Stimulated activated CD8-positive, alpha-beta memory T cell treated with anti-CD3 and anti-CD28 coated beads, Interleukin-15, amount 100 ng/mL, for 24 hours (primary cell): ENCODE measurements at places on chromosomes 2 and 18.

DNA sequence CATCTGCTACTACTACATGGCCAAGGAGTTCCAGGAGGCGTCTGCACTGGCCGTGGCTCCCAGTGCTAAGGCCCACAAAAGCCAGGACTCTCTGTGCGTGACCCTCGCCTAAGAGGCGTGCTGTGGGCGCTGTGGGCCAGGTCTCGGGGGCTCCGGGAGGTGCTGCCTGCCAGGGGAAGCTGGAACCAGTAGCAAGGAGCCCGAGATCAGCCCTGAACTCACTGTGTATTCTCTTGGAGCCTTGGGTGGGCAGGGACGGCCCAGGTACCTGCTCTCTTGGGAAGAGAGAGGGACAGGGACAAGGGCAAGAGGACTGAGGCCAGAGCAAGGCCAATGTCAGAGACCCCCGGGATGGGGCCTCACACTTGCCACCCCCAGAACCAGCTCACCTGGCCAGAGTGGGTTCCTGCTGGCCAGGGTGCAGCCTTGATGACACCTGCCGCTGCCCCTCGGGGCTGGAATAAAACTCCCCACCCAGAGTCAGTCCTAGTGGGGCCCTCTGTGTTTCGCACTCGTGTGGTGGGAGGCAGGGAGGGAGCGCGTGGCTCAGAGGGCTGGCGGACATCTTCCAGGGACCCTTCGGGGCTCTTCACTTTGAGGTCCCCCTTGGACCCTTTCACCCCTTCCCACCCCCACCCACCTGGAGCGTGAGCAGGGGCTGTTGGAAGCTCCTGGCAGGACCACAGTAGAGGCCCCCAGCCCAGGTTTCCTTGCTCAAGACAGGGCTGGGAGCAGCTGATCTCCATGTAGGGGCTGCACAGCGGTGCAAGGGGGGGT lies 5.7 kb downstream of the GPR35 start:
- DNase-seq: no peak

DNA sequence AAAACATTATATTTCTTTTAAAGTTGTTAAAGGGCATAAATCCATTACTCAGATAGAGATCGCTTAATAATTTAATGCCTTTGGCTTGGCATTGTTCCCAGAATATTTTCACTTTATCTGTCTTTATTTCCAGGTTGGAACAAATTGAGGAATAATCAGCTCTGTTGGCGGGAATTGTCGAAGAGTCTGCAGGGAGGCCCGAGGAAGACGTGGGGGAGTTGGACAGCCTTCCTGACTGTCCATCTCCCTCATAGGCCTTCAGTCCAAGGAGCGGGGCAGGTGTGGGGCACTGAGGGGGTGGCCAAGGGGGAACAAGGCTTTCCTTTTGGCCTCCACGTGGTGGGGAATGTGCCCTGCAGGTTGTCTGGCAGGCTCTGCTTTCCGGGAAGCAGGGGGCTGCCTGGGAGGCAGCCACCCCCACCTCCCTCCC lies 179.6 kb downstream of the ZBTB7C start:
- no peak for DNase-seq

GRCh38 chr18:58531236-58531635 lies 97.7 kb downstream of the ALPK2 start:
- no peak for DNase-seq

- no peak for DNase-seq
Measured at GRCh38 chr2:229380101-229380625, 109.1 kb upstream of the PID1 start.

- DNase-seq: no peak
Measured at GRCh38 chr2:46878886-46879285, 36.7 kb downstream of the MCFD2 start.

DNA sequence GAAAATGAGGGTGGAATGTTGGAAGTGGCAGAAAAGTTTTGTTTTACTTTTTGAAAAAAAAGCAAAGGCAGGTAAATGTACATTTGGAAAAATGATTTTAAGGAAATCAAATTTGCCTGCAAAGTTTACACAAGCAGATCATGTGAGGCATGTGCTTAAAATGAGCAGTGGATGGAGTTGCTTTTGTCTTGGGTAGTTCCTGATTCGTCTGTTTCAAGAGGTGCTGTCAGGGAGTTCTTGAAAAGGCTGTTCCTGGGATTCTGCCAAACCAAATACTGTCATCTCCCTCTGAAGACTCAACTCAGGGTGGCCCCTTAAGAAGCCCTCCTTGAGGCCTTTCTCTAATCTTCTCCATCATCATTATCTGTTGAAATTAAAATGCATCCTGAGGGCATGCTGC lies 59.0 kb downstream of the TACR1 start:
- DNase-seq: no peak

- no peak for DNase-seq
Measured at GRCh38 chr2:213726101-213726500, 441.8 kb downstream of the SPAG16 start.

DNA sequence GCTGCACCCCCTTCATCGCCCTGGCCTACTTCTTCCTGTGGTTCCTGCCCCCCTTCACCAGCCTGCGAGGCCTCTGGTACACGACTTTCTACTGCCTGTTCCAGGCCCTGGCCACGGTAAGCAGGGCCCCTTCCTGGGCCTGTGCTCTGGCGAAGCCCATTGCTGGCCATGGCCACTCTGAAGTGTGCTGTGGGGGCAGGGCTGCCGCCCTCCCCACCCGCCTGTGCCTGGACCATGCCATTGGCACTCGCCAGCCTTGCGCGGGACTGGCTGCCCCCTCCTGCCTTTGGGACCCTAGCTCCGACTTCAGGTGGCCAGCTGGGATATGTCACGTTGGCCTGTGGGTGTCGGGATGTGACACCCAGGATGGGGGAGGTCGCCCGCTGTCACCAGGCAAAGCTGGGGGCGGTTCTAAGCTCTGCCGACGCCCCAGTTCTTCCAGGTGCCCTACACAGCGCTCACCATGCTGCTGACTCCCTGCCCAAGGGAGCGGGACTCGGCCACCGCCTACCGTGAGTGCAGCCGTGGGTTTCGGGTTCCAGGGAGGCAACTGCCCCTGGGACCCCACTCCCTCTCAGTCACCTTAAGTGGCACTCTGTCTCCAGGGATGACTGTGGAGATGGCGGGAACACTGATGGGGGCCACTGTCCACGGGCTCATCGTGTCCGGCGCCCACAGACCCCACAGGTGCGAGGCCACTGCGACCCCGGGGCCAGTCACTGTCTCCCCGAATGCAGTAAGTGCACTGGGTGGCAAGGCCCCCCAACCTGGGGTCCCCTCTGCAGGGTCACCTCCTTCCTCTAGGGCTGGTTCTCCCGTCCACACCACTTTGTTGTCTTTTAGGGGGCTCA lies 7.2 kb downstream of the MFSD2B start:
- no peak for DNase-seq

DNA sequence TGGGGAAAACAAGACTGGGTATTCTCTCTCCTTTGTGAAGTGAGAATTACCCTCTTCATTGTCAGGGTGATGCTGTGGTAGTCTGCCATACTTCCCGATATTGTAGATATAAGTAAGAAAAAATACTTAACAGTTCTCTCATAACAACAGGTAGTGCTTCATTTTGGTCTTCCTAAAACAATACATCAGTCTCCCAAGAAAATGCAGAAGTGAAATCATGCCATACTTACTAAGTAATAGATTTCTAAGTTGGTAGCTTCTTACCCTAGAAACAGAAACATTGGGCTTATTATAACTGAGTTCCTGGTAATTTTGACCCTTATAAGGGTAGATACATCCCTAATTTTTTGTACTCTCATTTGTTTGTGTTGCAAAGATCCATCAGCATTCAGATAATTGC lies 460.7 kb upstream of the DCC start:
- no peak for DNase-seq

DNA sequence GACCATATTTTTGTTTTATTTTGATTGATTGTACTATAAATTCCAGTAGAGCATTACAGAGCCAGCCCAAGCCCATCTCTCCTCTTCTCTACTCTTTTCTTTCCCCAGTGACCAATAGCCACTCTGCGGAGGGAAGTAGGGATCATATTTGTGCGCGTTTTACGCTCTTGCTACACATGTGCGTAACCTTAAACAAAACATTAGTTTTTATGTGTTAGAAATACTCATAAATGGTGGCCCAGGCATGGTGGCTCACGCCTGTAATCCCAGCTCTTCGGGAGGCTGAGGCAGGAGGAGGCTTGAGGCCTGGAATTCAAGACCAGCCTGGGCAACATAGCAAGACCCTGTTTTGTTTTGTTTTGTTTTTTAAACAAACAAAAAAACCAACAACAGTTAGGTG lies 31.3 kb downstream of the HPCAL1 start:
- no peak for DNase-seq

DNA sequence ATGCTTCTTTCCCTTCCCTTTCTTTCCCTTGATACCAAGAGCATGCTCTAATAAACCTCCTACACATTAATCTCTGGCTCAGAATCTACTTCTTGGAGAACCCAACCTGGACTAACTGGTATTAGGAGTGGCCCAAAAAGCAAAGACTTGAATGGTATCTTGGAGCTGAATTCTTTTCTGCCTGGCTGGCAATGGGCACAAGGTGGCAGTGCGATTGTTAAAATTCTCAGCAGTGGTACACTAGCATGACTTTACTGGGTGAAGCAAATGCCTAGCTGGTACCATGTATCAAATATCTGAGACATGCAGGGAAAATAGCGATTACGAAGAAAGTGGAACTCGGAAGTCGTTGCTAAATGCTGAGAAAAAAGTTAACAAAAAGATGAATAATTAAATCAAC lies 376.1 kb downstream of the XIRP2 start:
- no peak for DNase-seq

DNA sequence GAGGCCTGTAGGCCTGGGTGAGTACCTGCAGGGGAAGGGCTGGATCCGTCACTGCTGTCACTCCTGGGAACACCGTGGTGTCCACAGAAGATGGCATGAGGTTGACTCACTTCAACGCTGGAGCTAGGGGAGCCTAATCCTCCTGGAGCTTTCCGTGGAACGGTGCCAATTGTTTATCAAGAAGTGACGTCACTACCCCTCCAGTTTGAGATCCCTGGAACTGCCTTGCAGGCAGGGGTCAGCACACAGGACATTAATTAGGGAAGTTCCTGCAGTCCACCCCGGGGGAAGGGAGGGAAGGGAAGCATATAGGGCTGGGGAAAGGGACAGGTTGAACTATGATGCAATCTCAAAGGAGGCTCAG lies 408.6 kb downstream of the GALR1 start:
- DNase-seq: no peak

- DNase-seq: no peak
Measured at GRCh38 chr18:73891572-73892421, 255.8 kb downstream of the FBXO15 start.

- no peak for DNase-seq
Measured at GRCh38 chr2:167939514-167940345, 307.7 kb downstream of the STK39 start.

DNA sequence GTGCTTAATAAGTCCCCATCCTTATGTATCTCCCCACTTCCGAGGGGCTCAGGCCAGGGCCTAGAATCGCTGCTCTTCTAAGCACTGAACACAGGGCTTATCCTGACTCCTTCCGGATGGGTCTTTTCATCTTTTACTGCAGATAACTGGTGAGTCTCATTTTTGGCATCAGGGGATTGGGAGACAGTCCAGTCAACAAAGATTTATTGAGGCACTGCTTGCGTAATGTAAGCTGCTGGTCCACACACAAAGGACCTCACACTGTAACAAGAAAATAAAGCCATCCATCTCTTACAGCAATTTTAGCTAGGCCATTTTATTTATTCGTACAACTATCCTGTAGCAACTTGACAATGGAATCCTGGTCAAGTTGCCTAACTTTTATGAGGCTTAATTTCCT lies 600.5 kb downstream of the CNTNAP5 start:
- no peak for DNase-seq

- no peak for DNase-seq
Measured at GRCh38 chr18:22020127-22020866, 149.1 kb upstream of the GATA6 start.

DNA sequence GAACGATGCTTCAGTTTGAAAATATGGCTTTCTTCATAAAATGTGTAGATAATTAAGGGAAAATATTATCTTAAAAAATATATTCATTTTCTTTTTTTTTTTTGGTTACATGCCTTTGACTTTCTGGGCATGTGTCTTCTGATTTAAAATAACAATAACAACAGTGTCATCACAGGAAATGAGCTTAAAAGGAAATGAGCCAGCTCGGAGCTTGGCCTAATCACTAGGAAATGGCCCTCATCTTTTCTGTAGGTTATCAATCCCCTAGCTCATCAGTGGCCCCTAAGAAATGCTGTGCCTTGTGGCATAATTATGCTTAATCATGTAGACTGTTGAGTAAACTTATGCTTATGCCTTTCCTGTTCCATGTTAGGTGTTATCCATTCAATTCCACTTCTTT lies 141.8 kb upstream of the FHL2 start:
- DNase-seq: no peak

GRCh38 chr2:240628507-240628807 lies 3.2 kb downstream of the GPR35 start:
- no peak for DNase-seq

- DNase-seq: no peak
Measured at GRCh38 chr2:479490-480176, 191.7 kb upstream of the ALKAL2 start.

- peak; percentile 41 for DNase-seq
Measured at GRCh38 chr2:171687287-171688128, at the start of gene DYNC1I2. Gene DYNC1I2, plus strand, starts transcription at chr2:171687469. Its CDS starts 2,687 bp downstream, at chr2:171690156.

GRCh38 chr18:11674119-11674518 lies 14.9 kb upstream of the GNAL start:
- DNase-seq: no peak

- DNase-seq: no peak
Measured at GRCh38 chr2:2698182-2699120, 367.4 kb upstream of the MYT1L start.

GRCh38 chr18:58088691-58089065 lies 44.7 kb downstream of the NEDD4L start:
- no peak for DNase-seq

DNA sequence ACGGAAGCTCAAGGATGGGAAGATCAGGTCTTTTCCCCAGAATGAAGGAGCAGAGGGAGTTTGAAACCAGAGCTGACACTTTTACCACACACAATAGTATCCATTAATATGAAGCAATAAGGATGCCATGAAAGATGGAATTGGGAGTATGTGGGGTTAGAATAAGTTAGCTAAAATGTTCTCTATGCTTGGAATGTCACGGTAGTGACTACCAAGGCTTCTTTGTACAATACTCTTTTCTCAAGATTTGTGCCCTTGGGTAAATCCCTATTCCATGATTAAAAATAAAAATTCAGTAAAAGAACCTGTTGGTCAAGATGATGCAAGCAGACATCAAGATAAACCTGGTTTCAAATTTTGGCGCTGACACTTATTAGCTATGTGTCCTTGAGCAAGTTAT lies 75.0 kb downstream of the NRXN1 start:
- no peak for DNase-seq

DNA sequence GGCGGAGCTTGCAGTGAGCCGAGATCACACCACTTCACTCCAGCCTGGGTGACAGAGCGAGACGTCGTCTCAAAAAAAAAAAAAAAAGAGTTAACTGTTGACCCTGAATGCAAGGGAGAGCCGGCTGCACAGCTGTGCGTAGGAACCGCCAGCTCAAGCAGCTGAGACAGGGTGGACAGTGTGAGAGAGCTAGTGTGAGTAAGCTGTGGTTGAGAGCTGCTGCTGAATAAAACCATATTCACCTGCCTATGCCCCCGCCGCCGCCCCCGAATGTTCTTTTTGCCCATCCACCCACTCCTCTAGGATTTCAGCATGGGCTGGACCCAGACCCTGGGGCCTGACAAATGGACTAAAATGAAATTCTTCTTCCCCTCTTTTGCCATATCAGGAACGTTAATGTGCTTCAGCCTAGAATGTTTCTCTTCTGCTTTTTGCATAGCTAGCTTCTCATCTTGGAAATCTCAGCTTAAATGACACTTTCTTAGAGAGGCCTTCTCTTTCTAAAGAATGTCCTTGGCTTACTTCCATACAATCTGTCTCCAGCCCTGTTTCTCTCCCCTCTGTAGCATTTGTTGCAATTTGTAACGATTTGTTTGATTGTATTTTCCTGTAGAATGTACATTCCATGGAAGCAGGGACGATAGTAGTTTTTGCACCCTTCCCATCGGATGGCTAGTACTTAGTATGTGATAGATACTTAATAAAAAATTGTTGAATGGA lies 142.7 kb downstream of the KLHL14 start:
- DNase-seq: no peak
